Vagina (tissue), 2 donors: ENCODE measurements at places on chromosomes 5 and 9.
A peak's percentile ranks its signal among the peaks of the same experiment; 100 is the strongest.

GRCh38 chr5:123220621-123221146 is 131.6 kb downstream of the PRDM6 start:
- DNase-seq: no peak

GRCh38 chr9:126407114-126407870 is 80.7 kb downstream of the MVB12B start:
- no peak for DNase-seq

DNA sequence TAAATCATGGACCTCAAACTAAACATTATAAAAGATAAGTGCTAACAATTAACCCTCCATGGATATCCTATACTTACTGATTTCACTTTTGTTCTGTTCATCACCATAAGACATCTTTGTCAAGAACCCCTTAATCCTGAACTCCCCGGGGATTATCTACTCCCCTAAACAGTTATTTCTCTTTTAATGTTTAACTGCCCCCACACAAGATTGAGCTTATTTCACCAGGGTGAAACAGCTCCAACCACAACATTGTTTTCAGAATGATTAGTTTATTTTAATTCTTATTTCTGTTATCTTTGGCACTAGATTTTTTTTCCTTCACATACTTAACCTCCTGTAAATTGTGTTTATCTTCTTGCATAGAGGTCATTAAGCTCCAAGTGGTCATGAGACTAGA is 103.2 kb upstream of the HCN1 start:
- no peak for DNase-seq

DNA sequence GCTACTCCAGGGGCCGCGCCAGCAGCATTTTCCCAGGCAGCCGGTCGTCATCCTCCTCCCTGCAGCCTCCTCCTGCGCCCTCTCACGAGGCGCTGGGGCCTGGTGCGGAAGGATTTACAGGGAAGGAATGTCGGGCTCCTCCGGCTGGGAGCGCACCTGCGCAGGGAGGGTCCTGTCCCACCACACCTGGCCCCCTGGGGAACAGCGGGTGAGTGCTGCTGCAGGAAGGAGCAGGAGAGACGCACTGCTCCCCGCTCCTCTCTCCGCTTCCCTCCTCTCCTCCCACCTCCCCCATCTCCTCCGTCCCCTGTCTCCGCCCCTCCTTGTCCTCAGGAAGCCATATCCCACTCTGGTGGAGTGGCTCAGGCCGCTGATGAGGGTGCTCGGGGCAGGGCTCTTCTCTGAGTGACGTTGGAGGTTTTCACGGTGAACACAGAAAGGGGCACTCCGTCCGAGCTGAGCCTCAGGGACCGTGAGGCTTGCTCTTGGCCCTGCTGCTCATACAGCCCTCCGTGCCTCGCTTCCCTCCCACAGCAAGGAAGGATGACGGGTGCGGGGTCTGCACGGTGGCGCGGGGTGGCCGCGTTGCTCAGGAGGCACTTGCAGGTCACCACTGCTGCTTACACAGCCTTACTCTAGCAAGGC is 31.3 kb downstream of the IRX4 start:
- no peak for DNase-seq

- no peak for DNase-seq
Observed at GRCh38 chr9:34027845-34028574, 20.7 kb downstream of the UBAP2 start.

DNA sequence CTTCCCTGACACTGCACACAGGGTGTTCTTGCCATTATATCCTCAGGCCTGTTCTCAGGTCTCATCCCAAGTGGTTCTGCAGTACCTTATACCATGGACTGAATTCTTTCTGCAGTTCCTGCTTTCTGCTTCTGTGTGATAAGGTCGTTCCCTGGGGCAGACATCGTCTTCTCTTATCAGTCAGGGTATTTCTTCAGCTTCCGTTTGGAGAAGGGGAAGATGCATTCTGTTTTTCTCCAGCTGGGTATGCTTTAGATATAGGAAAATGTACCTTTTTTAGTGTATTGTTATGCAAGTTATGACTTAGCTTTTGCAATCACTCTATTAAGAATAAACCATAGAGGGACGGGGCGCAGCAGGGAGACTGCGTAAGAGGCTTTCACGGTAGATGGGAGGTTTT is 31.1 kb downstream of the RALGPS1 start:
- no peak for DNase-seq

DNA sequence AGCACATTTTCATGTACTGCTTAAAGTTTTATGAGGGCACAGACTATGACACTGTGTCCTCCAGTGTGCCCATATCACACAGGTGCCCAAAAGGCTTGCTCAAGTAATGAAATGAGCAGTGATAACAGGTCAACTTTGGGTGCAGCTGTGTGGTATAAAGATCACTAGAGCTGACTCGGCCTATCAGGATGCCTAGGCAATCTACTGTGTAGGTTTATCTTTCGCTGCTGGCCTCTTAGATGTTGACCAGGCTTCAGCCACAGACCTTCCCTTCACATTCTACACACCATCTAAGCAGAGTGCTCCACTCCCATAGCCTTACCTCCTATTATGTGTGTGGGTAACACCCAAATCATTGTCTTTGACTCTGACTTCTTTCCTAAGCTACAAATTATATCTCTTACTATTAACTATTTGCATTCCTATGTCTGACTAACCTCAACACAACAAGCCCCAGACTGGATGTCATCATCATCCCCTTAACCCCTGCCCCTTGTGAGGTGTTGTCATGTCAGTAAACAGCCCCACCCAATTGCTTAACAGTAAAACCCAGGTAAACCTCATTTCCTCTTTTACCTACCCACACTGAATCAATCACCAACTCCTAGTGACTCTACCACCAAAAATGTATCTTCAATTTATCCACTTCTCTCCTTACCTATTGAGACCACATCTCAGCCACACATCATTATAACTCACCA is 2.5 kb downstream of the SREK1IP1 start:
- no peak for DNase-seq

GRCh38 chr5:23208959-23209431 is 298.4 kb upstream of the PRDM9 start:
- DNase-seq: no peak

DNA sequence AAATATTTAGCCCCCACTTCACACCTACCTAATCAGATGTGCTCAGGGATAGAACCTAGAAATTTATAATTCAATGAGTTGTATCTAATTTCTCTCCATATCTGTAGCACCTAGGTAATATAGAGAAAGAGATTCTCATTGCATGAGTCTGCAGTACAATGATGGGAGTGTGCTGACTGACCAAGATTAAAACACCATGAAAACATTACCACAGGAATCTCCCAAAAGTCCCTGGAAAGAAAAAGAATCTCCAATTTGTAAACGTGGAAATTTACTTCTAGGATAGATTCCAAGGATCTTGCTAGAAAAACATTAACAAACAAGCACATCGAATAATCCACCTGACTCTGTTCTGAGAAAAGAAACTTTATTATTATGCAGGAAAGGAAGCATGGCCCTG is 45.0 kb upstream of the DMRTA1 start:
- no peak for DNase-seq

DNA sequence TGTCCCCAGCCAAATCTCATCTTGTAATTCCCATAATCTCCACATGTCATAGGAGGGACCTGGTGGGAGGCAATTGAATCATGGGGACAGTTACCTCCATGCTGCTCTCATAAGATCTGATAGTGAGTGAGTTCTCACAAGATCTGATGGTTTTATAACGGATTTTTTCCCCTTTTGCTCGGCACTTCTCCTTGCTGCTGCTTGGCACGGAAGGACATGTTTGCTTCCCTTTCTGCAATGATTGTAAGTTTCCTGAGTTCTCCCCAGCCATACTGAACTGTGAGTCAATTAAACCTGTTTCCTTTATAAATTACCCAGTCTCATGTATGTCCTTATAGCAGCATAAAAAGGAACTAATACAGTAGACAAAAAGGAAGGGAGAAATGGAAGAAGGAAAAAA is 76.7 kb upstream of the CCNG1 start:
- DNase-seq: no peak

DNA sequence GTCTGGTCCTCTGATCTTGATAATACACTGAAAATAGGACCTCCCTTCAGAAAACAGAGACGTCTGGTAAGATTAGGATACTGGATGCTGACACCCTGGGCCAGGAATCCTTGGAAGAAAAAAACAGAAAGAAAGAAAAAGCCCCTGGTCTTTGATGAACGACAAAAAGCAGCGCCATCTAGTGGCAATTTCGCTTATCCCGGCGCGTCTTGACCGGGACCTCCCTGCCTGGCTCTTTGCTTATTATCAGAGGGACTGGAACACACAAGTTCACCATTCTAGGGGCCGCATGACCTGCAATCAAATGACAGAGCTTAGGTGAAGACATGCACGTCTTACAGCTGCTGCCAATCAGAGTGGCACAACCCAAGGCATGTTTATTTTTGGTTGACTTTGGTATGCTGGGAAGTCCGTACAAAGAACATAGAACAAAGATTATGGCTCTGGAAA is 114.9 kb upstream of the NFIB start:
- DNase-seq: no peak

DNA sequence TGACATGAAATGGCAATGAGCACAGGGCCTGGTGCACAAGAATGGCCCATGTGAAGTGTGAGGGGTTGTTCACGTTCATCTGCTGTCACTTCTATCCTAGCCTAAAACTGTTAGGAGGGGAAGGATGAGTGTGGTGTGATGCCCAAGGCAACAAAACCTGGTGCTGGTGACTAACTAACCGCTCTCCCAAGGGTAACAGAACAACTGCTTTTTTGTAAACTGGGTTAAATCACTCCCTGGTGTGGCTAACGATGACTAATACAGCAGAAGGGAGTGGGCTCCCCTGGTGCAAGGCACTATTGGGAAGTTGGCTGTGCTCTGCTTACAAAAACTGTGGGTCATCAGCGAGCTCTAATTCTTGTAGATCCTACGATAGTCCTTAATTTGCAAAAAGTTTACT is 103.2 kb upstream of the VCAN start:
- no peak for DNase-seq

- DNase-seq: peak; percentile 74
Observed at GRCh38 chr9:127030814-127031740, 91.4 kb downstream of the ANGPTL2 start.

DNA sequence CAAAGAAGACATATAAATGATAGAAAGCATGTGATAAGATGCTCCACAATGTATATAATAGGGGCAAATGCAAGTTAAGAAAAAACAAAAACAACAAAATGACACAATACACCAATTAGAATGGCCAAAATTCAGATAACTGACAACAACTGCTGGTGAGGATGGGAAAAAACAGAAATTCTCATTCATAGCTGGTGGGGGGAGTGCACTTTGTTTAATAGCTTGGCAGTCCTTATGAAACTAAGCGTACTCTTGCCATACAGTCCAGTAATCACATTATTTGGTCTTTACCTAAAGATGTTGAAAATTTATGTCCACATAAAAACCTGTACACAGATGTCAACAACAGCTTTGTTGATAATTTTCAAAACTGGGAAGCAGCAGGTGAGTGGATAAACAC is 791.1 kb upstream of the CDH10 start:
- DNase-seq: no peak

DNA sequence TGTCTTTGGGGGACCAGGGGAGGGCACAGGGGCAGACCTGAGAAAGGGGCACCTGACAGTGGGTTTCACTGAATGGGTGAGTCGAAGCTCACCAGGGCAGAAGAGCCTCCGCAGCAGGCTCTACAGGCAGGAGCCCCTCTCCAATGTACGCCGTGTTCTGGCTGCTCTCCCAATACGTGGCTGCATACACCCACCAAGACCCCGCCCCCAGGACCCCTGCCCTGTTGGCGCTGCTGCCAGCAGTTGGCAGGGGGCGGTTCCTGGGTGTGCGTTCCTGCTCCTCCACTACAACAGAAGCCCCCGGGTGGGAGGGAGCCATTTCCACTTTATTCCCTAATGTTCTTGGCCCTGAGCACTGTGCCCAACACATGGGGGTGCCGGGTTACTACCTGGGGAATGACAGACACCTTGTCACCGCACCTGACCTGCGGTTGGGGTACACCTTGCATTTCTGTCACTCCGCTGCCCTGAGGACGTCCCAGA is 30.3 kb downstream of the SARDH start:
- DNase-seq: no peak
